ENCODE measurements at places on chromosomes 7 and 10.

- DNase-seq = no peak
These were observed 40.3 kb downstream of the PDZD8 start for GRCh38 chr10:117334926-117335325.

GRCh38 chr7:86790383-86790782 is 146.7 kb downstream of the GRM3 start:
- DNase-seq = no peak

DNA sequence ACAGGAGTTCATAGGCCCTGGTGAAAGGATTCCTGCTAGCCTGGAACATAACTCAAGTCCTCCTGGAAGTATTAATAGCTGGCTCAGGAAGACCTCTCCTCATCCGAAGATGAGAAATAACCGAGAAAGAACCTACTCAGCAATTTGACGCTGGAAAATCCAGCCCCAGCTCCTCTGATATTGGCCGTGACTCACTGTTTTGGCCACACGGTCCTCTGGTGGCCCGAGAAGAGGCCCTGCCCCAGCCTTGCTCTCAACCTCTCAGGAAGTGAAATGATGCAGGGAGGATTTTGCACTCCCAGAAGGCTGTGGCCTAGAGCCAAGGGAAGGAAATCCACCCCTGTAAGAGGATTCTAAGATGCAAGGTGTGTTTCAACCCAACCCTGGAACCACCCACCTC is 121.6 kb downstream of the MTPAP start:
- DNase-seq = no peak

DNA sequence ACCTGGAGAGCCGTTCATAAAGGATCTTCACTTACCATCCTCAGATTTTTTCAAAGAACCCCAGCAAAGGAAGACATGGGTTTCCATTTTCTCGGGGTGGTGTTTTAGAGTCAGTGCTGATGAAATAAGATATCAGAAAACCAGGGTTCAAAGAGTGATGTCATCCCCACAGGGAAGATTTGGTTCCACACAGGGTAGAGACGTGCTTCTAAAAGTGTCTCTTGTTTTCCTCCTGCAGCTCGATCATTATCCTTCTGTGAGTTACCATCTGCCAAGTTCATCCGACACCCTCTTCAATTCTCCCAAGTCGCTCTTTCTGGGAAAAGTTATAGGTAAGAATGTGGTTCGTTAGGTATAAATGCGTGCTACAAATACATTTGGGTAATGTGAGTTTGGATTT is 323.8 kb upstream of the C7orf33 start:
- no peak for DNase-seq

- DNase-seq = no peak
These were observed 294.4 kb upstream of the MYO3A start for GRCh38 chr10:25639646-25640045.

GRCh38 chr7:106166651-106167342 is 54.7 kb upstream of the SYPL1 start:
- no peak for DNase-seq

- no peak for DNase-seq
These were observed 26.1 kb downstream of the INPP5A start for GRCh38 chr10:132563485-132564248.
